Activated T-helper 2 cell treated with anti-CD3 and anti-CD28 coated beads, Interferon-gamma antibody, Interleukin-2, Interleukin-4, amounts not matched to agents 10 μg/mL and 5 μg/mL and 100 μg/mL, durations not matched to agents 14 hours and 24 hours and 36 hours (primary cell): ENCODE measurements at places on chromosomes 3 and 15. TPM values are rescaled to one million over a fixed set of nuclear protein-coding genes. Genes with fewer than 3 reads are reported as not detected.

GRCh38 chr15:57418635-57419034 lies 42.3 kb downstream of the CGNL1 start:
- no peaks in the 10 kb centered on the region for H3K4me1 ChIP-seq
- no peak for DNase-seq
- H3K4me3 ChIP-seq: no peak overlapping the region
- no peak overlapping the region for H3K27ac ChIP-seq
- H3K36me3 ChIP-seq: no peaks in the 10 kb centered on the region
- H3K27me3 ChIP-seq: peaks cover 6% of the 10 kb centered on the region

- H3K4me1 ChIP-seq: no peaks in the 10 kb centered on the region
- H3K4me3 ChIP-seq: no peak overlapping the region
- no peak overlapping the region for H3K27ac ChIP-seq
- H3K27me3 ChIP-seq: peaks cover 13% of the 10 kb centered on the region
- DNase-seq: no peak
Observed at GRCh38 chr3:17847156-17847555, 104.7 kb upstream of the TBC1D5 start.

- no peak overlapping the region for H3K4me3 ChIP-seq
- no peaks in the 10 kb centered on the region for H3K36me3 ChIP-seq
- H3K27me3 ChIP-seq: peaks cover 33% of the 10 kb centered on the region
- H3K27ac ChIP-seq: no peak overlapping the region
- DNase-seq: no peak
- H3K4me1 ChIP-seq: no peaks in the 10 kb centered on the region
Observed at GRCh38 chr15:45328663-45329062, 49.7 kb downstream of the GATM start.

GRCh38 chr15:72285927-72286516 lies 13.7 kb upstream of the PARP6 start:
- H3K27ac ChIP-seq: no peak overlapping the region
- no peak overlapping the region for H3K4me3 ChIP-seq
- no peaks in the 10 kb centered on the region for H3K4me1 ChIP-seq
- no peak for DNase-seq
- H3K36me3 ChIP-seq: no peaks in the 10 kb centered on the region

DNA sequence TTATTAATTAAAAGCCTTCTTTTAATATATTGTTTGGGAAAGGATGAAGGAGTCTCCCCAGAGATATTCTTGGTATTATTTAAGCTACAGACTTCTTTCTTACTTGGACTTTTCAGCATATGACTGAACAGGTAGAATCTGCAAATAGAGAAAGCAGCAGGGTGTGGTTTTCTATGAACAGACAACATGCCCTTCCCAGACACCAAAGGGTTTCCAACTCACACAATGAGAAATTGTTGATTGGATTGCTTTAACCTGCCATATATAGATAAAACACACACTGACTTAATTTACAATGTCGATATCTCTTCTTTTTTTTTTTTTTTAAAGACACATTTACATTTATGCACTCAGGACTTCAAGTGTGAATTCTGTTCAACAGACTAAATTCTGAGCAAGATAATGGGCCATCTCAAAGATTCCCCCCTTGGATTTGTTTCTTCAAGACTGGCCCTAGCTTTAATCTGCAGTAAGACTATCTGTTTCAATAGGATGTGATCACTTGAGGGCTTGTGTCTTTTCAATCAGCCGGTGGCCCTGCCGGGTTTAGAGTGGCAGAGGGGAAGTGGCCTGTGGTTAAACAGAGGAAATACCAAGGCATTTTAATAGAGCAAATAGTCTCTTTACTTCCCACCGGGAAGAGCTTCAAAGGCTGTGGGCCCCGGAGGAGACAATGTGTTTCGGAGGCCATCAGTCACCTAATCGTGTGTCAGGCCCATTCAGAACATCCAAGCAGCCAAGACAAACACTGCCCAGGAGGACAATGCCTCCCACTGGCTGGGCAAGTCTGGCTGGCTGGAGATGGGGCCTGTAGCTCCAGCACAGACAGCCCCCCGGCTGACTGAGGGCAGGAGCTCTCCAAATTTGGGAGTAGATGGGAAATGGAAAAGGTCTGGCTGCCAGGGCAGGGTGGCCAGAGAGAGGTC lies 6.1 kb downstream of the IL17RD start:
- no peak for DNase-seq
- peaks cover 12% of the 10 kb centered on the region for H3K4me1 ChIP-seq
- no peaks in the 10 kb centered on the region for H3K36me3 ChIP-seq
- H3K27me3 ChIP-seq: peaks cover 66% of the 10 kb centered on the region
- no peak overlapping the region for H3K27ac ChIP-seq

DNA sequence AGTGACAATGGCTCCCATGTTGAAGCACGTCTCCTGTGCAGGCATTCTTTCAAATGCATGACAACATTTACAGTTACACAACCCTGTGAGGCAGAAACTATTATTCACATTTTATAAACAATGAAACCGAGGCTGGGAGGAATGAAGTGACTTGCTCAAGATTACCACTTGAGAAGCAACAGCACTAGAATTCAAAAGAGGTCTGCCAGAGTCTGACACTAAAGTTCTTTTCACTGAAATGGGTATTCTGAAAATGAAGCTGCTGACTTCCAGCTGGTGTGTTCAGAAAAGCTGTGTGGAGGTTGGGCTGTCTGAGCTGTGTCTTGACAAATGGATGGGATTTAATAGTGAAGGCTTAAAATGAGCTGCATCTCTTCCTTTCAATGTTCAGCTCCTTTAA lies 104.4 kb downstream of the THSD4 start:
- no peaks in the 10 kb centered on the region for H3K4me1 ChIP-seq
- no peak overlapping the region for H3K4me3 ChIP-seq
- no peak overlapping the region for H3K27ac ChIP-seq
- no peaks in the 10 kb centered on the region for H3K27me3 ChIP-seq

DNA sequence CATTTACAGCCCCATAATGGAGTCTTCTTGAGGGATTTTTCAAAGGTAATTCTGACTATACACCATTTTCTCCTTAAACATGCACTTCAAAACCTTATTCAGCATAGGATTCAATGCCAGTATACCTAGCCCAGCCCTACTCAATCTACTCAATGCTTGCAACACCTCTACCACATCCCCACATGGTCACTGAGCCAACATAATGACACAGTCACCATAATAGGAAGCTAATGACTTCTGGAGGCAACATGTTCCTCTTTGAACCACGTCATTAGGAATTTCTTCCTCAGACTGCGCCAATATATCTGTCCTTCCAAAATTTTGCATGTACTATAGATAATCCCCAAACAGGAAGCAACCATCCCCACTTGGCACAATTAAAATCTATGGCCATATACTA lies 153.9 kb upstream of the SETMAR start:
- no peak overlapping the region for H3K4me3 ChIP-seq
- no peak for DNase-seq
- H3K4me1 ChIP-seq: no peaks in the 10 kb centered on the region
- H3K36me3 ChIP-seq: no peaks in the 10 kb centered on the region
- no peaks in the 10 kb centered on the region for H3K27me3 ChIP-seq

DNA sequence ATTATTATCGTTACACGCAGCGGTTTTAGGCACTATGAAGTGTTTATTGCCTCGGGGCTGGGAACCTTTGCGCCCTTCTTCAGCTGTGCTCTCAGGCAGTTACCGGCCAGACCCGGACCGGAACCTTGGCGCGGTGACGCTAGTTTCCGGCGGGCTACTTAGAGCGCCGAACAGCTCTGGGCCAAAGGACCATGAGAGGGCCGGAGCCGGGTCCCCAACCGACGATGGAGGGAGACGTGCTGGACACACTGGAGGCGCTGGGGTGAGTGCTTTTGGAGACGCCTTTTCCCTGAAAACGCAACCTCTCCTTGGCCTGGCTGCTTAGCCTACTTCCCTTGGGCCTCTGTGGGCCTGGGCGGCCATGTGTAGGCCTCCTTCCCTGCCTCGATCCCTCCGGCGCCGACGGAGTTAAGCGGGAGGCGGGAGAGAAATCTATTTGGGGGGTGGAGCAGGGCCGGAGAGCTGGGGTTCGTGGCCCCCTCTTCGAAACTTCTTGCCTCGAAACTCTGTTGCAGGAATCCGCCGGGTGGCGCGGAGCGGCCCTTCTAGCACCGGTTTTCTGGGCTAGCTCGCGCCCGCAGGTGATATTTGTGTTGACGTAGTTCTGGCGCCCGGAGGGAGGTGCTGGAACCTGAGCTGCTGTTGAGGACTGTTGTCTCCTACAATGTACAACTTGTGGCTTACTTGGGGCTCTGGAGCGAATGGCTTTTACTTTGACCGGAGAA lies at the start of gene FAM98B:
FAM98B (plus strand) TSS at position 157 of the 725 bp plus-strand sequence; CDS start at position 192, 35 bp downstream.
- H3K4me3 ChIP-seq: peak within 1 kb of the TSS; percentile 87
- DNase-seq: peak; percentile 84
- H3K4me1 ChIP-seq: peaks cover 19% of the 10 kb centered on the region
- H3K27me3 ChIP-seq: peaks cover 24% of the 10 kb centered on the region

GRCh38 chr15:40958723-40959122 lies 5.5 kb downstream of the CHAC1 start:
- DNase-seq: no peak
- H3K27me3 ChIP-seq: no peaks in the 10 kb centered on the region
- peaks cover 16% of the 10 kb centered on the region for H3K4me1 ChIP-seq
- H3K36me3 ChIP-seq: peaks cover 10% of the 10 kb centered on the region
- no peak overlapping the region for H3K4me3 ChIP-seq
- H3K27ac ChIP-seq: no peak overlapping the region

DNA sequence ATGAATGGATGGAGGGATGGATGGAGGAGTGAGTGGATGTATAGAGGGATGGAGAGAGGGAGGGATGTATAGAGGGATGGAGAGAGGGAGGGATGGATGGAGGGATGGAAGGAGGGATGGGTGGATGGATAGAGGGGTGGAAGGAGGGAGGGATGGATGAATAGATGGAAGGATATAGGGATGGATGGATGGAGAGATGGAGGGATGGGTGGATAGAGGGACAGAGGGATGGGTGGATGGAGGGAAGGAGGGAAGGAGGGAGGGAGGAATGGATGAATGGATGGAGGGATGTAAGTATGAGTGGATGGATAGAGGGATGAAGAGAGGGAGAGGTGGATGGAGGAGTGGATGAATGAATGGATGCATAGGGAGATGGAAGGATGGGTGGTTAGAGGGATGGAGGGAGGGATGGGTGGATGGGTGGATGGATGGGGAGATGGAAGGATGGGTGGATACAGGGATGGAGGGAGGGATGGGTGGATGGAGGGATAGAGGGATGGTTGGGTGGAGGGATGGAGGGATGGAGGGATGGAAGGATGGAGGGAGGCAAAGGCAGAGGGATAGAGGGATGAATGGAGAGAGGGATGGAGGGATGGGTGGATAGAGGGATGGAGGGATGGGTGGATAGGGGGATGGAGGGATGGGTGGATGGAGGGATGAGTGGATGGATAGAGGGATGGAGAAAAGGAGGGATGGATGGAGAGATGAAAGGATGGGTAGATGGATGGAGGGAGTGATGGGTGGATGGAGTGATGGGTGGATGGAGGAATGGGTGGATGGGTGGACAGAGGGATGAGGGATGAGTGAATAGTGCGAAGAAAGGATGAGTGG lies 313.8 kb downstream of the UACA start:
- no peak overlapping the region for H3K27ac ChIP-seq
- H3K36me3 ChIP-seq: no peaks in the 10 kb centered on the region
- no peak for DNase-seq
- peaks cover 18% of the 10 kb centered on the region for H3K4me1 ChIP-seq

DNA sequence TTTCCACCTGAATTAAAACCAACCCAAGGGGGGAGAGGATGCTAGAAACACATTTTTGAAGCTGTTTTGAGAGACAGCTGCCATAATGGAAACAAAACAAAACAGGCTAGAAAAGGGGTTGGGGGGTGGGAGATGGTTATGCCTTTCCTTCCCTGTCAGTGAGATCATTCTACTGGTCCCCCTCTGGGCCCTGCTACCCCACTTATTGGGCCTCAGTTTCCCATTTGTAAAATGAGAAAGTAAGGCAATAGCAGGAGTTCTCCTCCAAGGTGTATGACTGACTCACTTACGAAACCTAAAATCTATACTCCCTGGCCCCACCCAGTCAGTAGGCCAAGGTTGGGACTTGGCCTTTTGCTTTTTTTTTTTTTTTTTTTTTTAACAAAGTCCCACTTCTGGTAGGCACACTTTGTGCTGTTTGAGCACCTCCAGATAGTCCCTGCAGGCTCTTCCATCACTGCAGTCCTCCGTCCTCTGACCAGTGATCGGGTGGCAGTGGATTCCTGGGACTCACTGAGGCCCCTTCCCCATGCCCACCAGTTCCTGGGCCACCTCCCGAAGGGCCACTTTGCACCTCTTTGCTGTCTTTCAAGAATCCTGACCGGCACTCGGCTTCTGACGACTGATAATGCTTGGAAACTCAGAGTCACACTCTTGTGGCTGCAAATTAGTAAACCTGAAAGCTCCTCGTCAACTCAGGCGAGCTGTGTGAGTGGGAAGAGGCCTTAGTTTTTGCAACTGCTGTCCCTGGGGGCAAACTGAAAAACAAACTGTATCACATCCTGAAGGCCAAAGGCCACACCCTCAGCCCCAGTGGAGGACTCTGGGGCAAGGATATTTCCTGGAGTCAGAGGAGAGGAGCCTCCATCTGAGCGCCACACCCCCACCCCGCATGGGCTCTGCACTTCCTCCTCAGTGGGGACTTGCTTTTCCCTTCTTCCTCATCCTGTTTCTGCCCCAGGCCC lies 6.7 kb upstream of the PSTPIP1 start:
- H3K27me3 ChIP-seq: no peaks in the 10 kb centered on the region
- H3K4me1 ChIP-seq: peaks cover 62% of the 10 kb centered on the region
- H3K4me3 ChIP-seq: peak overlapping the region; percentile 58
- no peaks in the 10 kb centered on the region for H3K36me3 ChIP-seq
- peak overlapping the region; percentile 99 for H3K27ac ChIP-seq

GRCh38 chr3:85864896-85865295 lies 906.1 kb downstream of the CADM2 start:
- no peaks in the 10 kb centered on the region for H3K4me1 ChIP-seq
- H3K36me3 ChIP-seq: no peaks in the 10 kb centered on the region
- H3K27ac ChIP-seq: no peak overlapping the region
- no peaks in the 10 kb centered on the region for H3K27me3 ChIP-seq
- no peak overlapping the region for H3K4me3 ChIP-seq

GRCh38 chr15:97479957-97480356 lies 480.5 kb upstream of the ARRDC4 start:
- H3K4me1 ChIP-seq: no peaks in the 10 kb centered on the region
- H3K27ac ChIP-seq: no peak overlapping the region
- H3K4me3 ChIP-seq: no peak overlapping the region
- no peaks in the 10 kb centered on the region for H3K36me3 ChIP-seq

DNA sequence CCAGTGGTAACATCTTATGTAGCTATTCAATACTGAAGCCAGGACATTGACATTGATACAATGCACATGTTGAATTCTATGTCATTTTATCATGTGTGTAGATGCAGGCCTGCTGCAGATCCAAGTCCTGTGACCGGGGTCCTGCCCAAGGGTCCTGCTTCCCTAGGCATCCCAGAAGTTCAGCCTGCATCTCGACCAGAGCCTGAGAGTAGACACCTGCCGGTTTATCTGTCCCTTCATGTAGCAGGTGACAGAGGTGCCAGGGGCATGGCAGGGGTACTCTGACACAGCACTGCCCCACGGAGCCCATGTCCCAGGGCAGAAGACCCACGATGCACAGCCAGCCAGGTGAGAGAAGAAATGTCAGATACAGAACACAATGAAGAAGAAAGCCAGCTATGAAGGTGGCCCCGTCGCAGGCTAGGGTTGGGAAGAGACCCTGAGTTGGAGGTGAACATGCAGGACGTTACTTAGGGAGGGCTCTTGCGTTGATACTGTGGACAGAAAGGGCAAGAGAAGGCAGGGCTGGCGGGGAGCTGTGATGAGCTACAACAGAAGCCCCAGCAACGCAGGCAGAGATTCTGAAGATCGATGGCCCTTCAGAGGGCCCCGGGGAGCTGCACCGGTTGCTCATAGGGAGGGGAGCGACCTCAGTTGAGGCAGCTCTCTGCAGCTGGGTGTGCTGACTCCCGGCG lies 51.0 kb downstream of the TPRA1 start:
- H3K27ac ChIP-seq: no peak overlapping the region
- peaks cover 6% of the 10 kb centered on the region for H3K27me3 ChIP-seq
- DNase-seq: no peak
- H3K36me3 ChIP-seq: no peaks in the 10 kb centered on the region

TUSC7 gene
- total RNA-seq: not detected in 2 replicates

STAC gene
- not detected in 2 replicates for total RNA-seq

IQCF6 gene
- not detected in 2 replicates for total RNA-seq

SKOR1 gene
- 0.09 and 0.21 TPM in 2 replicates for total RNA-seq
